ENCODE measurements at places on chromosomes 2 and 18.

DNA sequence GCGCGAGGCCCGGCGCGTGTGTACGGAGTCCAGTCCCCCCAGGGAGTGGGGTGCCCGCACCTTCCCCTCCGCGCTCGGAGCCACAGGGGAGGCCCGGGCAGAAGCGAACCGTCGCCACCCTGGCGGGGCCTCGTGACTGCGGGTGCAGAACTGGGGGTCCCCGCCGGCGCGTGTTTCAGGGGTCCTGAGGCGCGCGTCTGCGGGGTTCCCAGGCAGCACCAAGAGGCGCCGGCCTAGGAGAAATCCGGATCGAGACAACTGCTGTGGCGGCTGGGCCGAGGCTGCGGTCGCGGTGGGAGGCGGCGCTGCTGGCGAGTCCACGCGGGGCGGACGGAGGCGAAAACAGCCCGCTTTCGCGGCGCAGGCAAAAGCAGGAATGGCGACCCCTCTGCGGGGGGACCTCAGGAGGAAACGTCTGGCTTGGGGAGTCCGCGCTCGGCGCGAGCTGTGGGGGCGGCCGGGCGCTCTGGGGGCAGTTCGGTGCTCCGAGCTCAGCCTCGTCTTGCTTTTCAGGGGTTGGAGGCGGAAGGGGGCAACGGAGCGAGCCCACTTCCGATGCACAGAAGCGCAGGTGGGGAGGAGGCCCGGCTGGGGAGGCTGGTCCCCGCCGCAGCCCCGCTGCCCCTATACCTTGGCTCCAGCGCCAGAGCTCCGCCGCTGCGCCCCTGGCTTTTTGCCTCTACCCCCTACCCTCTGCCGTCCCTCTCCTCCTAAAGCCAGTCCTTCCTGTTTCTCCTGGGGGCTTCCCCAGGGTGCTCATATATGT lies 81.5 kb upstream of the LDLRAD4 start:
- no peak for DNase-seq

DNA sequence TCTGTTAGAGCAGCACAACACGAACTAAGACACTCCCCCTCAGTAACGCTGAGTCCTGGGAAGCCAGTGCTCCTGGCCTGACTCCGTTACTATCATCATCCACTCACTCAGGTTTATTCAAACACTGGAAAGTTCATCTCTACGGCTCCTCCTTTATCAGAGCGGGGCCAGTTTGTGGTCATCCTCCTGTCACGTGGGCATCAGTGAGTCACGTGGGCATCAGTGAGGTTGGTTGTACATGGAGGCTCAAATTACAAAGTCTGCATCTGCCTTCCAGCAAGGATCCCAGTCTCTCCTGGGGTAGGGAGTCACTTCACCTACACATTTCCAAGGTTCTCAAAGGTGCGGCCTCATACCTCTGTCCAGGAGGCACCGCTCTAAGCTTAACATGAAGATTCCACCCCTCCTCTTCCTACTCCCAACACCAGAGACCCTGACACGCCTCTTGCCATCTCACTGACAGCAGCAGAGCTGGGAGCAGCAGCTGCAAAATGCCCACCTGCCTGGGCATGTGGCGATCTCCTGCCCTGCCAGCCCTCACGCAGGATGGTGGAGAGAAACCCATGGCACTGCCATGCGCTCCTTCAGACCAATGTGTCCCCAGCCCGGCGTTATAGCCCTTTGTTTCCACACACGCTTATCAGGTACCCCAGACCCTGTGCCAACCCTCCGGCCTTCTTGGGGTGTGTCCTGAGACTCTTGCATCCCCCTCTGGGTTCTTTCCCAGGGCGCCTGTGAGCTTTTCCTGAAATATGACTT lies 99.2 kb upstream of the PTPRM start:
- no peak for DNase-seq

DNA sequence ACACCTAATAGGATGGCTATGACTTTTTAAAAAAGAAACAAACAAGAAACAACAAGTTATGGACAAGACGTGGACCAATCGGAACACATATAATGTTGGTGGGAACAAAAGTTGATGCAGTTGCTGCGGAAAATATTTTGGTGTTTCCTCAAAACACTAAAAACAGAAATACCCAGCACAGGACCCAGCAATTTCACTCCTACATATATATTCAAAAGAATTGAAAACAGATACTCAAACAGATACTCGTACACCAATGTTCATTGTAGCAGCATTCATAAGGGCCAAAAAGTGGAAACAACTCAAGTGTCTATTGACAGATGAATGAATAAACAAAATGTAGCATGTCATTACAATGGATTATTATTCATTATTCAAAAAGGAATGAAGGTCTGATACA lies 12.1 kb downstream of the CCDC141 start:
- no peak for DNase-seq

DNA sequence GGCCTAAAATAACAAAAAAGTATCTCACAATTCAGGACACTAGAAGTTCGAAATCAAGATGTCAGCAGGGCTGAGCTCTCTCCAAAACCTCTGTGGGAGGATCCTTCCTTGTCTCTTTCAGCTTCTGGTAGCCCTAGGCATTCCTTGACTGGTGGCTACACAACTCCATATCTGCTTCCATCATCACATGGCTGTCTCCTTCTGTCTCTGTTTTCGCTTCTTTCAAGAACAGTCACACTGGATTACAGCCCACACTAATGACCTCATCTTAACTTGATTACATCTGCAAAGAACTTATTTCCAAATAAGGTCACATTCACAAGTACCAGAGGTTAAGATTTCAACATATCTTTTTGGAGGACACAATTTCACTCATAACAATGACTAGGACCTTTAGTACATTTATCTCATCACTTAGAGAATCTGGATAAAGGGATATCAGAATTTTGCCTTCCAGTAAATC lies 275.2 kb downstream of the IRS1 start:
- no peak for DNase-seq

DNA sequence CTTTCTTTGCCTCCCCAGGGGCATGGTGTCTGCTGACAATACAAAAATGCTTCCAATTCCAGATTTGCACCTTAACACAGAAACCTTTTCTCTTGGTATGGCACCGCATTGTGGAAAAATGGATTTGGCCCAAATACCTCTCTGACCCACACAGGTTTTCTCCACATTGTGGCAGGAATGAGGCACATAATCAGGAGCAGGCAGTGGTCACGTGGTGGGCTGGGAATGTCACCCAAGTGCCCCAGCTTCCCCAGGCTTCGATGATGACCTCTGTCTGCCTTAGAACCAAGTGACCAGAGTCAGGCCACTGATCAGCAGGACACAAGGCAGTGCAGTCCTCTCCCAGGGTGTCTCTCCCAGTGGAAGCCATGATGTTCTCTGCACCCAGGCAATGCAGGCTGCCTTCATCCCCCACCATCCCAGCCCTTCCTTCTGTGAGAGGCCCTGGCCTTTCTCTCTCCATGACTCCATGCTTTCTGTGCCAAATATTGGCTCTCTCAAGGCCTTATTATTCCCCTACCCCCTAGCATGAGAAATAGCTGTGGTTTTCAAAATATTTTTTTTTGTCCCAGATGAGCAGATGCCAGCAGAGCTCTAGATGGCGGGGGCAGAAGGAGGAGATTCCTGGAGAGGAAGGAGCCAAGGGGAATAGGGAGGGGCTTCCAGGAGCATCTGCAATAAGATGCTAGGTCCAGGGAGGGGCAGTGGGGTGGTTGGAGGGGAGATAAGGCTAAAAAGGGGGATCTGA lies 198.9 kb downstream of the ACKR3 start:
- no peak for DNase-seq

DNA sequence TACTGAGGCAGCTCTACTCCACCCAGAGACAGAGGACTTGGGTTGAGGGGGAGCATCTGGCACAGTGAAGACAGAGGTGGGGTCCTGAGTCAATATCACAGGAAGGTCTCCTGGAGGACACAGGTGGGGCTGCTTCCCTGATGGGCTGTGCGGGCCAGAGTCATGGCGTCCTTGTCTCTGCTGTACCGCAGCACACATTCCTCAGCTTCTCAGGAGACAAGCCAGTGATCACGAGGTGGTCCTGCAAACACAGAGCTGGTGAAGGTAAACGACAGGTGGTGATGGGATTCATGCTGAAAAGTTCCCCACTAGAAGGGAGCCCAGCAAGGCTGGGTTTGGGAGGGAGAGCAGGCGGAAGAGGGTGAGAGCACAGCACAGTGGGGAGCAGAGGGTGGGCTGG lies 9.7 kb downstream of the TCF23 start:
- no peak for DNase-seq

GRCh38 chr18:47831351-47831750 lies 99.1 kb downstream of the SMAD2 start:
- no peak for DNase-seq

GRCh38 chr2:67792681-67793091 lies 270.1 kb downstream of the C1D start:
- no peak for DNase-seq

GRCh38 chr2:229118927-229119326 lies 152.2 kb downstream of the PID1 start:
- DNase-seq, result no peak
